Activated naive CD4-positive, alpha-beta T cell treated with Interleukin-2 at 50 U/mL for 16 hours (primary cell): ENCODE measurements at places on chromosomes 11 and 22.

DNA sequence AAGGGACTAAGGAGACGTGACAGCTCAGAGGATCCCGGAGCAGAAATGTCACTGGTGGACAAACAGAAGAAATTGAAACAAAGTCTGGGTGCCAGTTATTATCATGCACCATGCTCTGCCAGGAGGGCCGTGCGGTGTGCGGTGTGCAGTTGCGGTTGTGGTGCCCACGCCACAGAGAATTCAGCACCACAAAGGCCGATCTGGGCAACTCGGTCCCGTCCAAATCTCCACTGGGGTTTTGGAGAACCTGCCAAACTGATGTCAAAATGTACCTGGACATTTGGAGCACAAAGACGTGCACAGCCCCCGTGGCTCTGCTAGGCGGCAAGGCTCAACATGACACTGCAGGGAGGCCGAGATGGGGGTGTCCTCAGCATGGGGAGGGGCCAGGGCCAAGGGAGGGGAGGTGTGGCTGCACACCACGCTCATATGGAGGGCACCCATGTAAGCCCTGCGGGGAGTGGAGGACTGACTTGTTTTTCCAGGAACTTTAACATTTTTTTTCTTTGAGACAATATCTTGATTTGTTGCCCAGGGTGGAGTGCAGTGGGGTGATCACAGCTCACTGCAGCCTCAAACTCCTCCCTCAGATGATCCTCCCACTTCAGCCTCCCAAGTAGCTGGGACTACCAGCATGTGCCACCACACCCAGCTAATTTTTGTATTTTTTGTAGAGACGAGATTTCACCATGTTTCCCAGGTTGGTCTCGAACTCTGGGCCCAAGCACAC lies 39.4 kb downstream of the GNB1L start:
- no peak for DNase-seq

DNA sequence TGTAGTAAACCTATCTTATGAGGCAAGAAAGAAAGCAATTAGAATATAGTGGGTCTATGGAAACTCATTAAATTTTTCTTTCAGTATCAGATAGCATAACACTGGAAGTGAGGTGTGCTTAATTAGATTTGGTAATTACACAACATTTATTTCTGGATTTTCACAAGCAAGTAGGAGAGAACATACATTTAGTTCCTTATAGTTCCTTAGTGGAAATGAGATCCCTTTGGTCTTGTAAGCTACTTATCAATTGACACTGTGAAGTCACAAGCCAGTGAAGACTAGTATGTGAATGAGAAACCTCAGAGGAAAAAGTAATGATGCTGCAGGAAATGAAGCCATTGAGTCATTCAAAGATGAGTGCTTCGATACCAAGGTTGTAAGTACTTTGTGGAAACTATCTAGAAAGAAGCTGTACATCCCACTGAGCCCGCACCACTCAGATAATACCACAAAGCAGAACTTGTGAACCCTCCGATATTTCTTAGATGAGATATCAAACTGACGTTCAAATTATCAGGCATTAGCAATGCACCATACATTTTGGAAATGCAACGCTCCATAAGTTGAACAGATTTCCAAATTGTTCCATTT lies 53.5 kb downstream of the ENTHD1 start:
- peak; percentile 50 for DNase-seq

- no peak for DNase-seq
These were observed 8.5 kb downstream of the RNH1 start for GRCh38 chr11:498297-499181.

GRCh38 chr11:28618416-28618815 lies 510.2 kb downstream of the METTL15 start:
- no peak for DNase-seq

- no peak for DNase-seq
These were observed 12.7 kb upstream of the TSGA10IP start for GRCh38 chr11:65932558-65932919.

- DNase-seq: no peak
These were observed 18.5 kb upstream of the OR4A16 start for GRCh38 chr11:55324500-55324899.

DNA sequence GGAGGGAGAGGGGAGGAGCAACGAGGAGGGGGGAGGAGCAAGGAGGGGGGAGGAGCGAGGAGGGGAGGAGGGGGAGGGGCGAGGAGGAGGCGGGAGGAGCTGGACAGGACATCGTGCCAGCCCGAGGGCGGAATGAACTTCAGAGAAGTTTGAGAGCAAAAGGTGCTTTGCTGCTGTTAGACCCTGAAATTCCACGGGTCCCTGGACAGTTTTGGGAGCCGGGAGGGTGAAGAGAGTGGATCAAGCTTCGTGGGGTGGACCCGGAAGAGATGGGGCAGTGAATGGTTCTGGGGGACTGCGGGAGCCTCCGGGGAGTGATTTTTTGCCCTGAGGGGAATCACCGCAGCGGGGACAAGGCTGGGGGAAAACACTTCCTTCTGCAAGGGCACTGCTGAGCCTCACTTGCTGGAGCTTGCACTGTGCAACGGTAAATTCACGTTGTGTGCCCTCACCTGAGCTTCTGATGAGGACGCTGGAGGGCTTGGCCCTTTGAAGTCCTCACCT lies 10.7 kb upstream of the NLRP6 start:
- peak; percentile 47 for DNase-seq

DNA sequence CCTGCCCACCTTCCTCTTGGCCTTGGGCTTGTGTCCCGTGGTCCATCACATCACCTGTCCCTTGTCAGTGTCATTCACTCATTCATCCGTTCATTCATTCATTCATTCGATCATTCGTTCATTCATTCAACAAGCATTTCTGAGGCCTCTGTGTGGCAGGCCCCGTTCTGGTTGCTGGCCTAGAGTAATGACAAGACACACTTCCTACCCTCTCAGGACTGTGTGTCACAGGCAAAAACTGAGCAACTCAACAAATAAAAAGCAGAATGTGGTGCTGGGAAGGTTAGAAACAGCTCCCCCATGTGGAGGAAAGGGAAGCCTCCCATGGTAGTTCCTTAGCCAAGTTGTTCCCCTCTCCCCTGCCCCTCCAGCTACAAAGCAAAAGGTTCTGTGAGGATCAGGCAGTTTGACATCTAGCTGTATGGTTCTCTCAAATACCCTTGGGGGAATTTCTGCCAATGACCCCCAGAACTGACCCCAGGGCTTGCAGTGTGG lies 1.6 kb upstream of the OMP start:
- no peak for DNase-seq

DNA sequence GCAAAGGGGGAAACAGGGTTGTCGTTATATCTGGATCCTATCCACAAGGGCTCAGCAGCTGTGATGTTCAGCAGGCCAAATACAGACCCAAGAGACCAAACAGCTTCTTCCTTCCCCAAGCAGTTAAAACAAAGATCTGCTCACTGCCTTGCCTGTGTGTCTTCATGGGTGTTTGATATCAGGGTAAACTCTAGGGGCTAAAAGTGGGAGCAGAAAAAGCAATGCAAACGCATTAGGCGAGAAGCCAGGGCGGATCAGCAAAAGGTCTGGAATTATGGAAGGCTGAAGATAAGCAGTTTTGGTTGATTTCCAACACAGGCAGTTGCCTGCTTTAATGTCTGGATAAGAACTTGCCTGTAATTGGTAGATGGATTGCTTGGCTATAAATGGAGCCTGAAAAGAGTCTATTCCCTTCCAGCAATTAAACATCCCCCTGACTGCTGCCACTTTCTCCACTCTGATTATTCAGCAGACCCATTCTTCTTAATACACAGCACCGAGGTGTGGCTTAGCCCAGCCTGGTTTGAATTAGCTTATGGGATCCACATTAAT lies 126.3 kb downstream of the COMMD9 start:
- no peak for DNase-seq

- DNase-seq: peak; percentile 68
These were observed 11.3 kb upstream of the CXCR5 start for GRCh38 chr11:118872403-118872821.

- DNase-seq: no peak
These were observed 117.9 kb downstream of the ATG16L2 start for GRCh38 chr11:72932132-72932570.

- no peak for DNase-seq
These were observed 46.6 kb downstream of the KDM2A start for GRCh38 chr11:67165623-67166022.

DNA sequence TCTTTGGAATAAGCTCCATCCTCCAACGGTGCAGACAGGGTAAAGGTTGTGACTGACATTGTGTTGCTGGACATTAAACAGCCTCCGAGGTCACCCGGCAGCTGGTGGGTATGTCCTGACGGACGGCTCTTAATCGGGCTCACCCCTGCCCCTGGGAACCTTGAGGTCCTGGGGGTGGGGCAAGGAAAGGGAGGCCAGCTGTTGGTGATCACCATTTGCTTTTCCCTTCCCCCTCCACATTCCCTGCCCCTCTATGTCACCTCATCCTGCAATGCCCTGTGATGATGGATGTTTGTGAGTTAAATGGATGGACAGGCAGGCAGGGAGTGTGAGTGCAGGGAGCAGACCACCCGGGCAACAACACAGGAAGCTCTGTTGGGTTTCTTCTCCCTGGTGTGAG lies 26.3 kb downstream of the APLNR start:
- DNase-seq: no peak

- no peak for DNase-seq
These were observed 137.3 kb upstream of the SORL1-AS1 start for GRCh38 chr11:121589946-121590537.

GRCh38 chr11:59218893-59219292 lies 6.2 kb upstream of the MPEG1 start:
- DNase-seq: no peak

DNA sequence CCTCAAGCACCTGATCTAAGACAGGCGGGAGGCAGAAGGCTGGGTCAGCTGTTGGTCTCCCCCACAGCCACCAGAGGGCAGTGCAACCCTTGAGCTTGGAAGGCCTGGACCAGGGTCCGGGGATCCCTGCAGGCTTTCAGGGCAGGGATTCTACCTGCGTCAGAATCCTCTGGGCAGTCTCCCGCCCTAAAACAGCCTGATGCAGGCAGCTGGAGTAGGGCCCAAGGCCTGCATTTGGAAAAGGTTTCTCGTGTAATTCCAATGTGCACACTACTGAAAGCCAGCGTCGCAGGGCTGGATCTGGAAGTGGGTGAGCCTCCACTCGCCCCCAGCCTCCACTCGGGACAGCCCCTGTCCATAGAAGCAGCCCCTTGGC lies 31.8 kb downstream of the BID start:
- peak; percentile 74 for DNase-seq

GRCh38 chr11:20015529-20016427 lies 144.5 kb downstream of the DBX1 start:
- no peak for DNase-seq

DNA sequence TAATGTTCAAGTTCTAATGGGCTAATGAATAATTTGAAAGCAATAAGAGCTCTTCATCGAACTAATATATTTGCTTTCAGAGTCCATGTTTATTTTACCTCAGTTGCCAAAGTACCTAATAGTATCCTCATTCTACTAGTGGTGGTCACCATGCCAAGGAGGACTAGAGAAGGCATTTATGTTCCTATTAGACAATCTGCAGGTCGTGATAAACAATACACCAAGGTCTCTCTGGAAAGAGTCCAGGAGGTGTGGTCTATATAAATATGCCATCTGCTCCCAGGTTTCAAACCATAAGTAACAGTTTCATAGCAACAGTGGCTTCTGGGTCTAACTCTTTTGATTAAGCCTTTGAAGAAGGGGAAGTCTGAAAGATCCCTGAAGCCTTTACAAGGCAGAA lies 42.9 kb downstream of the ARFGAP3 start:
- DNase-seq: no peak

DNA sequence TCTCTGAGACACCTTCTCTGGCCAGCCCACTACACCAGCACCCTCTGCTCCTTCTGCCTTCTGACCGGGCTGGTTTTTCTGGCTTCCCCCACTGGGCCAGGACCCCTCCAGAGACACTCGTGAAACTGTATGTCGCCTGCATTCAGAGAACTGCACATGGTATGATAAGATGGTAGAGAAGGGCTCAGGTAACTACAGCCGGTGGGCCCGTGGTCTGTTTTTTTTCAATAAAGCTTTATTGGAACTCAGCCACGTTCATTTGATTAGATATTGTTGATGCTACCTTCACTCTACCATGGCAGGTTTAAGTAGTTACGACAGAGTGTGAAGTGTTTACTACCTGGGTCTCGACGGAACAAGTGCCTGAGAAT lies 514.0 kb downstream of the TBC1D22A start:
- no peak for DNase-seq

DNA sequence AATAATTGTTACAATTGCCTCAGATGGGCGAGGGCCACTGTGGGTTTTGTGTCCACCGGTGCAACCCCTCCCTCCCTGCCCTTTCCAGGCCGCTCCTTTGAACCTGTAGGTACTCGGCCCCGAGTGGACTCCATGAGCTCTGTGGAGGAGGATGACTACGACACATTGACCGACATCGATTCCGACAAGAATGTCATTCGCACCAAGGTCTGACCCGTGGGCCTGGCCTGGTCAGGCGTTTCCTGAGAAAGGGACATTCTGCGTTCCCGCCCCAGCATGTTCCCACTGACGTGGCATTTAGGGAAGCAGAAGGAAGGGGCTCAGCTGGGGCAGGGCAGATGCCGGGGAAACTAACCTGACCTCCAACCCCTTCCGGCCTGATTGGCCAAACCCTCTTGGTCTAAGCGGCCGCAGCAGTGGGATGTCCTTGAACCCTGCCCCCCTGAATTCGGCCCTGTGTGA lies 10.1 kb downstream of the SIDT2 start:
- DNase-seq: no peak

- DNase-seq: peak; percentile 54
These were observed at the start of gene MTFP1 for GRCh38 chr22:30425616-30426387. MTFP1 (plus strand) TSS chr22:30425768; CDS start chr22:30425880, 112 bp downstream.

DNA sequence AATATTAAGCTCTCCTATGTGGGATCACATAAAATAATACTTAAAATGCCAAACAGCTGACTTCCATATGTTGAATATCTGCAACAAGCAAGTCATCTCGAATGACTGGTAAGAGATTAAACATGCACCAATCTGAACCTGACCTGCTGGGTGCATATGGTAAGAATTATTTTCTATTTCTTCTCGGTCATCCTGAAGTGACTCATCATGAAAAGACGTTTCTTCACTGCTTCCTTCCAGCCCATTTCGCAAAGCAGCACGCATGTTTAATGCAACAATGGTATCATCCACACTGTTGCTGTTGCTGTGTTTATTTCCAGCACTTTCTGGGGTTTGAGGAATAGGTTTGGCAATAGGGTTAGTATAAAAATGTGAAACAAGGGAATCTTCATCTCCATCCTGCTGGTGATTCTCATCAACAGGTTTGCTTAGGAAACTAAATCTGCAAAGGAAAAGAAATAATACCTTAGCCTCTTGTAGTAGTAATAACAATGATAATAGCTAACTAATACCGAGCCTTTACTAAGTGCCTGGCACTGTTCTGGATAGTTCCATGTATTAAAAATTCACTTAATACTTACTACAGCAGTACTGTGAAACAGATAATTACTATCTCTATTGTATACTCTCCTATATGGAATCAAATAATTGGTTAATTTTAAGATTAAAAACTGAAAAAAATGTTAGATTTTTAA lies 52.0 kb upstream of the CHRNA10 start:
- DNase-seq: no peak

GRCh38 chr11:57598831-57599155 lies 1.3 kb downstream of the SERPING1 start:
- no peak for DNase-seq

DNA sequence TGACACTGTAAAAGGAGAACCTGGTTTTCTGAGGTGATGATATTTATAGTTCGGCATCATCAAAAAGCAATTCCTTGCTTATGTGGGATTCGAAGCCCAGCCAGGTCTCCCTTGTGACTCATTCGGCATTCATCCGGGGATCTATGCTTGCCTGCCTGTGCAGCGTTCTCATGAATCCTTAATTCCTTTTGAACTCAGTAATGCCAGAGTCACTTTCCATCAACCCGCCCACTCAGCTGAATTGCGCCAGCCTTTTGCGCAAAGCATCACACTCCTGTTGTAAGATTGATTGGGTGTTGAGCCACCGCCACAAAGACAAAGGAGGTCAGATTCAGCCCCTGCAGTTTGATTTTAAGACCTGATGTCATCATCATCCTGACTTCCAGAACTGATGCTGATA lies 128.6 kb downstream of the SLC17A6 start:
- no peak for DNase-seq
